ENCODE measurements at places on chromosomes 2 and 18.

DNA sequence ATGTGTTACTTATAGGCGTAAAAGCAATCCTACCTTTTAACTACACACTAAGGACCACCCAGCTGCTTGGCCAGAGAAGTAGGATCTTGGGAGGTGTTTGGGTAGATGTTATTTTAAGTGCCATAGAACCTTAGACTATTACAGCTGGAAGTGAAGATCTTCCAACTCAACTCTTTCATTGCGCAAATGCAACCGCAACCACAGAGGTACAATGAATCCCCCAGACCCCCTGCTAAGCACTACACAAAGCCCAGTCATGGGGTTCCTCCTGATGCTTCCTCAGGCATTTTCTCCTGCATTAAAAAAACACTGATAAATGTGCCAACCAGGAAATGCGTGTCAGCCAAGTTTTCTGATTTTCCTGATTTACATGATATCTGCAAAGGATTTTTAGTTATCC is 246.0 kb downstream of the LRRTM1 start:
- no peak for DNase-seq

DNA sequence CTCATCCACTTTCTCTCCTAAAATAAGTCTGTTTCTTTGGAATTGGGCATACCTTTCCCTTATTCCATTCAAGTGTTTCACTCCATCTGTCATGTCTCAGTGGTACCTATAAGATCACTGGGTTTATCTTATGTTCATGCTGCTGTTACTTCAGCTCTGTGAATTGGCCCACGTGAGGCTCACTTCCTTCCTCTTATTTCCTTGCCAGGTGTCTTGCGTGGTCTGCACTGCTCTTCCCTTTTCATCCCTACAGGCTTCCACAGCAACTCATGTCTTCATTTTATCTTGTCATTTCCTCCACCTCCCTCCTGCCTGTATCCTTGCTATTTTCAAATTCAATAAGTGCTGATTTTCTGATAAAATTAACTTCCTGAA is 159.1 kb upstream of the ALPP start:
- DNase-seq: no peak

- no peak for DNase-seq
These were observed 128.3 kb downstream of the ACOXL start for GRCh38 chr2:110860630-110861029.

DNA sequence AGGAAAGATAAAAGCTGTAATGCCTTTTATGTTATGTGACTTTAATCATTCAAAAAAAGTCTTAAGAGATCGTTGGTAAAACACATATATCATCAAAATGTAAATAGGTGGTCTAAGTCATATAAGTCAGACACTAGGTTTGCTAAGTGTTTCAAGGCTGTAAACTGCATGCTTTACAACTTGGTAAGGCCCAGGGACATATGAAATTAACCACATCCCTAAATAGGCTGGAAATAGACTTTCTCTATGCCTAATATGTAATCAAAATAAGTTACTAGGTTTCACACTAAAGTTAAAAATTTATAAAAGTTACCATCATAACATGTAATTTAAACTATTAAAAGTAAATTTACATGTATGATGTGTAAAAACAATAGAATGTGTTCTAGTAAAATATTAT is 946.3 kb upstream of the LRATD1 start:
- no peak for DNase-seq

DNA sequence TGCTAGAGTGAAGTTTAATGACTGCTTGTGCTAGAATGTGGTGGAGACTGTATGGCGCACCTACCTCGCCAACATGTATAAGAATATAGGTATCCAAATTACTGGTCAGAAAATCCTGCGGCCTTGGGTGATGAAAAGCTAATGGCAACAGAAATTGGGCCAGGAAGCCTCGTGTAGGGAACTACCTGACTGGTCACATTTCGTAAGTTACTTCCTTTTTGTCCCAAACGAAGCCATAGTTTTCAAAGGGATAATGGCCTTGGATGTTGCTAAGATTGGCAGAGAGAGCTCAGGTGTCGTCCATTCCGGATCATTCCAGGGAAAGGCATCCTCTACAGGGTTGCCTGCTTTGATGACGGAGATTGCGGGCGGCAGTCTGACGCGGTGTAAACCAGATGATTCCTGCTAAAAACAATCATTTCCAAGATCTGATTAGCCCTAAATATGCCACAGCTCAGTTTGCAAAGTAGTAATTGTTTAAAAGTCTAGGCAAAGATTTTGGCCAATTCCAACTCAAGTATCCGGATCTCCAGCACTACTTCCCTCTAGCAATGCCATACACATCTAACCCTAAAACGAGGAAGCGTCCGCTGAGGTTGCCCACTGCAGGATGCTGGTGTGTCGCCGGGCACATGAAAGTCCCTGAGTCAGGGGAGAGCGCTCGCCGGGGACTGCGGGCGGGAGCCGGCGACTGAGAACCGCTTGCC is 708 bp upstream of the MALT1 start:
- DNase-seq: peak; percentile 36

DNA sequence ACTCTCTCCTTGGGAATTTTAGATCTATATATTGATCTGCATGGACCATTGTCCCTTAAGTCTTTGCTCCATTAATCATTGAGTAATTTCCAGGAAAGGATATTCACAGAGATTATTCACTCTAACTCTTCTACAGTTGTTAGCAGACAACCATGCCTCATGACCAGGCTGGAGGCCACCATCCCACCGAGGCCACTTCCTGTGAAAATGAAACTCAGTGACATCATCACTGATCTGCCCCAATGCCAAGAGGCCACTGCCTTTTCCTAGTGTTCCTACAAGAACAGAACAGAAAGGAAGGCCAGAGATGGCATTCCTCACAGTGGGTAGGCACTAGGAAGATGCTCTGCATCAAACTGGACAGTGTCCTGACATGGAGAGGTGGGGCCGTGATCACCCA is 161.3 kb downstream of the DTNA start:
- no peak for DNase-seq

DNA sequence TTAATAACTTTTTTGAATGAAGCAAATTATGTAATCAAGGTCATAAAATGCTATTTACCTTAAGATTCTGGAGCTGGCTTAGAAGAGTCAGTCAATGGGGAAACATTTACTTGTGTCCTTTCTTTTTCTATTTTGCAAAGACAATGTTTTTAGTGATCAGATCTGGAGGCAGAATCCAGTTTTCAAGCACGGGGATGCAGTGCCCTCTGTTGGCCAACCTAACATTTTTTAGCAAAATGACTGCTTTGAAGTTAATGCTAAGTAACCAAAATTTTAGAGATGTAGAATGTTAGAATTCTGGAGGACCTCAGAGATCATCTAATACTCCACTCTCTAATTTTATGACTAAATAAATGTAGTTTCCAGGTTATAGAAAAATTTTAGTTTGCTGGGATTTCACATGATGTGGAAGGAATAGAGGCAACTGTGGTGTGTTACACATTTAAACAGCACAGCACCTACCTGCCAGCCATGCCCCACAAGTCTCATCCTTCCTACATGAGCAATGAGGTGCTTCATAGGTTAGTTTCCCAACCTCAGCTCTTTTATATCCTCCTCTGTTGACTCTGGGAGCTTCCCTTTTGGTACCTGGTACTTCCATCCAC is 23.6 kb upstream of the SLC9A4 start:
- DNase-seq: no peak

GRCh38 chr2:73897240-73897583 is 4.4 kb downstream of the ACTG2 start:
- no peak for DNase-seq

- DNase-seq: no peak
These were observed 56.9 kb upstream of the PELI1 start for GRCh38 chr2:64201151-64201550.

GRCh38 chr2:186572705-186573104 is 17.2 kb upstream of the ITGAV start:
- no peak for DNase-seq

GRCh38 chr2:221439761-221440479 is 132.2 kb downstream of the EPHA4 start:
- DNase-seq: no peak

GRCh38 chr2:126644630-126645191 is 11.2 kb upstream of the GYPC start:
- no peak for DNase-seq

DNA sequence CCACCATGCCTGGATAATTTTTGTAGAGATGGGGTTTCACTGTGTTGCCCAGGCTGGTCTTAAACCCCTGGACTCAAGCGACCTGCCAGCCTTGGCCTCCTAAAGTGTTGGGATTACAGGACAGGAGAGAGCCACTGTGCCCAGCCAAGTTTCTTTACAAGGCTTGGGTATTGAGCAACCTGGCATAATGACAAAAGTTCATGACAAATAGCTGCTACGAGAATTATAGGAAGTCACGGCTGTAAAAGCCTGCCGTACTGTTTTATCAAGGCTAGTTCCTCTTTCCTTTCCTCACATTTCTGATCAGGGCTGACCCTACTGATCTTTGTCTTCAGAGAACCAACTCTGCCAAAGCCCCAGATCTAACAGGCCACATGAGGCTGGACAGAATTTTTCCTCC is 490.4 kb upstream of the SPRED2 start:
- peak; percentile 46 for DNase-seq

- no peak for DNase-seq
These were observed 34.5 kb downstream of the GLI2 start for GRCh38 chr2:120770176-120770575.

GRCh38 chr18:40338284-40338683 is 1616.8 kb upstream of the PIK3C3 start:
- DNase-seq: no peak

DNA sequence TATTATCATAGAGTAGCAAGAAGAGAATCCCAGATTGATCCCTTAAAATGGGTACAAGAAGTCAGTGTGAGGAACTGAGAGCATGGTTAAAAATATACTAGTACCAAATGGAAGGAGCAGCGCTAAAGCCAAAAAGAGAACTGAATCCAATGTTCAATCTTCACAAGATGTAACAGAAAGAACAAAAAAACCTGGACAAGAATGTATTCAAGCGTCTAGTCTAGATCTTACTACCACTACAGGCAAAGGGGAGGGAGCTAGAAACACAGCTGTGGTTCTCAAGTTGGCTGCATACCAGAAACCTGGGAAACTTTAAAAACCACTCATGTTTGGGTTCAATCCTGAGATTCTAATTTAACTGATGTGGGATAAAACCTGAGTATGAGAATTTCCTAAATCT is 57.5 kb downstream of the PIAS2 start:
- no peak for DNase-seq

DNA sequence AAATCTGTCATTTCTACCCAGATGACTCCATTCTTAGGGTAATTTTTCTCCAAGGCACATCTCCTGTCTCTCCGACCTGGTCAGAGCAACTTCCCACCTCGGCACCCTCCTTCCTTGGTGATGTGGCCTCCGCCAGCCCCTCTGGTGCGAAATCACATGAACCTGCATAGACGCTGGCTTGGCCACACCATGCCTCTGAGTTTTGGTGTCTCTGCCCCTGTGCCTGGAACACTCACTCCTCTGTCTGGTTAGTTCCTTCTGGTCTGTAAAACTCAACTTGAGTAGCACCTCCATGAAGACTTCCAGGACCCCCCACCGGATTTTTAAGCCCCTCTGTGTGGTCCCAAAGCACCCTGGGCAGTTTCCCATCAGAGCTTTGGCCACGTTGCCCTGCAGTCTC is 83.2 kb upstream of the OTOS start:
- no peak for DNase-seq

- no peak for DNase-seq
These were observed 207.9 kb downstream of the CMPK2 start for GRCh38 chr2:6657855-6658254.

DNA sequence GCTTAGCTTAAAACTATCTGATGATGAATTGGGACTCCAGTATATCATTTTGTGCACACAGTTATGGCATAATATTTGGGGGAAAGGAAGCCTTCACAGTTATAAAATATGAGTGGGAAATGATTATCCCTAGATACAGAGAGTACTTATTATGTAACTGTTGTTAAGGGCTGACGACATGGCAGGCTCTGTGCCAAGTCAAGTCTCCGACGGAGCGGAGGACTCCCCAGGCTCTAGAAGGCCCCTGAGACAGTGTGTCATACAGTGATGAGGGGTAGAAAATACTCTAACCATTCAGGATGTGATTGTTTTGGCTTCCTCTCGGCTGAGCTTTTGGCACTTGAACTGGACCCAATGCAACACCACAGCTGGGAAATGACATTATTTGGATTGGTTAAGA is 211.8 kb downstream of the SLC8A1 start:
- DNase-seq: no peak

GRCh38 chr2:207385903-207386302 is 143.9 kb upstream of the CREB1 start:
- DNase-seq: no peak

- DNase-seq: no peak
These were observed 15.5 kb upstream of the SIX2 start for GRCh38 chr2:45024600-45025291.

GRCh38 chr2:128342550-128342949 is 23.9 kb upstream of the HS6ST1 start:
- DNase-seq: no peak

- DNase-seq: no peak
These were observed 95.0 kb upstream of the LDAH start for GRCh38 chr2:20917719-20918572.

DNA sequence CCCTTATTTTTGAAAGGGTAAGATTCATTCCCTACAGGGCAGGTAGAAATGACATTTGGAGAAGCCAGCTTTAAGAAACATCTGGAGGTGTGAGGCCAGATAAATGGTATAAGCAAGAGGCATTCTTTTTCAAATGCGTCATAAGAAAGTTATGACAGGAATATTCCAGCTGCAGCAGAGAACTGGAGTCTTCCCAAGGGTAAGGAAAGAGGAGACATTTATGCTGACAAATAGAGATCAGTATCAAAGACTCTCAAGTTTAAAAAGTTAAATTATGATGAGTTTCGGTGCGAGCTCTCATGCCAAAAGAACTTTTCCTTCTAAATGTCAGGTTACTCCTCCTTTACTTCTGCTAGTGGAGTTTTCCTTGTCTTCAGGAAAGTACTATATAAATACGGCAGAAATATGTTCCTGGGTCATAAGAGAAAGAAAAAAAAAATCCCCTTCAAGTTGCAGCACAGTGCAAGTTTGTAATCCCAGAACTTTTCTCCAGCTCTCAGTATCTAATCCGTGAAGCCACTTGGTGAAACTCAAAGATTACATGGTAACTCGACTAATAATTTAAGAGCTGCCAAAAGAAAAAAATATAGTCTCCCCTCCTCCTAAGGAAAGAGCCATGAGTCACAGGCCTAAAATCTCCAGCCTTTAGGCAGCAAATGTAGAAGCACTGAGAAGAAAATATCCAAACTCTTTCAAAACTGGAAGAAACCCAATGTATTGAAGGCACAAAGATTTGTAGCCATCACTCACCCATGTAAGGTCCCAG is 428.1 kb downstream of the MEIS1 start:
- no peak for DNase-seq

GRCh38 chr2:239440511-239440959 is 39.7 kb upstream of the HDAC4 start:
- no peak for DNase-seq

All from SIG-M5 (cell line).